CD4-positive, alpha-beta T cell treated with Interleukin-21 for 1 hour (primary cell): ENCODE measurements at places on chromosomes 2 and 18.
A peak's percentile ranks its signal among the peaks of the same experiment; 100 is the strongest.

DNA sequence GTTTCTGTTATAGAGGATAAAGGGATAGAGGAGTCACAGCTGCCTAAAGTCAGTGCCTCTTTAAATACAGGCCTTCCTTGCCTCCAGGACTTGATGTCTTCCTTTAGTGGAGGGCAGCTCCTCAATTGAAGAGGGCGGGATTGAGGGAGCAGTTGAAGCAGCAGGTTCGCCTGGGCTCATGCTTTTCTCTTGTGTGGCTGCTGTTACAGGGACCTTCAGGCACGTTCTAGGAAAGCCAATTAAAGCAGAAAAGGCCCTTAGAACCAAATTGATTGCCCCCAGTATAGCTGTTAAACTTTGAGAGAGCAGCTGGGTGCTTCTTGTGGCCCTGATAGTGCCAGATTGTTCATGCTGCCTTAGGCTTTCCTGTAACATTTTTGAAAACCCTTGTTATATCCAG lies 42.0 kb upstream of the LTBP1 start:
- DNase-seq: no peak

- no peak for DNase-seq
Observed at GRCh38 chr2:42756966-42757513, 6.9 kb downstream of the OXER1 start.

GRCh38 chr2:119879502-119879901 lies 119.8 kb downstream of the PTPN4 start:
- no peak for DNase-seq

GRCh38 chr18:13258921-13259320 lies 40.4 kb downstream of the LDLRAD4 start:
- no peak for DNase-seq

GRCh38 chr18:51195451-51196117 lies 1.9 kb downstream of the MEX3C start:
- DNase-seq: peak; percentile 55
